Colonic mucosa (tissue), 4 donors: ENCODE measurements at places on chromosomes 2 and 18.

GRCh38 chr18:76401498-76401897 lies 93.5 kb downstream of the ZNF516 start:
- DNase-seq: no peak

GRCh38 chr2:45145073-45145899 lies 136.0 kb upstream of the SIX2 start:
- DNase-seq: no peak

- DNase-seq: no peak
Measured at GRCh38 chr18:62769216-62769615, 53.9 kb downstream of the PHLPP1 start.

- DNase-seq: no peak
Measured at GRCh38 chr18:30965237-30965636, 77.3 kb downstream of the DSC3 start.

GRCh38 chr2:201342923-201343322 lies 14.2 kb downstream of the FLACC1 start:
- DNase-seq: no peak

DNA sequence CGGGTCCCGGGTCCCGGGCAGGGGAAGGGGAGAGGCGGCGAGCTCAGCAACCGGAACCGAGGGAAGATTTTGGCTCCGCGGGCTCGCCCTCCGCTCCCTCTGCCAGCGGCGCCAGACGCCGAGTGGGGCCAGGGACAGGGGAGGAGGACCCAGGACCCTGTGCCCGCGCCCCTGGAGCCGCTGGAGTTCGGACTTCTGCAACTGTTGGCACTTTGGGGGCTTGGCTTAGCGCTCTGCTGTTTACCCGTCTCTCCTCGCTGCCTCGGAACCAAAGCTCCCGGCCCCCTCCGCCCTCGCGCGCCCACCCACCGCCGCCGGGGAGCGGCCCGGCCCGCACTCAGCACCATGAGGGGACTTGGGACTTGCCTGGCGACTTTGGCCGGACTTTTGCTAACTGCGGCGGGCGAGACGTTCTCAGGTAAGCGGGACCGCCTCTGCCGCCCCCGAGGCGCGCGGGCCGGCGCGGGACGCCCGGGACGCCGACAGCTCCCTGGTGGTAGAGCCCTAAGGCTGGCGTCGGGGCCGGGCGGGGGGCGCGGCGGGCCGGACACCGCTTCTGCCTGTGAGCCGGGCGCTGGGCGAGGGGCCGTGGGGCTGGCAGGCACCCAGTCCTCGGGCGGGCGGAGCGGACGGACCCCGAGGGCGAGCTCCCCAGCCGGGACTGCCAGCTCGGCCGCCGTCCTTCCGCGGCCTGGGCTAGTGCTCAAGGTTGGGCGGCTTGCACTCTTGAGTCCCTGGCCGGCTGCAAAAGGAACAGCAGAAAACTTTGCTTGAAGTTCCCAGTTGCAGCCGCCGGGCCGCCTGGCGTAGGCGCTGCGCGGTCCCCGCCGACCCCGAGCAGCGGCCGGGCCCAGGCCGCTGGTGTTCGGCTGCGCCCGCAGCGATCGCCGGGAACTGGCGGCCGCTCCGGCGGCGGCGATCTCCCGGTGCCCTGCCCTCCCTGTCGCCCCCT lies 634 bp downstream of the PTPRM start:
- peak; percentile 29 for DNase-seq

DNA sequence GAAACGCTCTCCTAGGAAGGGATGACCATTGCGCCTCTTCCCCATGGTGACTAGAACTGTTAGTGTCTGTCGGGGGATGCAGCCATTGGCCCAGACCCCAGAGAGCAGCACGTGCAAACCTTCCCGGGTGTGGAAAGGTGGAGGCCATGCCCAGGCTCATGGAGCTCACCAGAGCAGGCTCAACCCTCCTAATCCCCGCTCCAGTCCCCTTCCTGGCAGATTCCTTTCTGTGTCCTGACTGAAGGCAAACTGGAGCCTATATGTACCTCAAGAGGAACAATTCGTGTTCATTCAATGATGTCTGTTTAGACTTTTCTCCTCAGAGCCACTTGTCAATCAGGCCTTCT lies 94.4 kb downstream of the RHOB start:
- no peak for DNase-seq

- DNase-seq: no peak
Measured at GRCh38 chr2:148560496-148560895, 84.1 kb upstream of the EPC2 start.

DNA sequence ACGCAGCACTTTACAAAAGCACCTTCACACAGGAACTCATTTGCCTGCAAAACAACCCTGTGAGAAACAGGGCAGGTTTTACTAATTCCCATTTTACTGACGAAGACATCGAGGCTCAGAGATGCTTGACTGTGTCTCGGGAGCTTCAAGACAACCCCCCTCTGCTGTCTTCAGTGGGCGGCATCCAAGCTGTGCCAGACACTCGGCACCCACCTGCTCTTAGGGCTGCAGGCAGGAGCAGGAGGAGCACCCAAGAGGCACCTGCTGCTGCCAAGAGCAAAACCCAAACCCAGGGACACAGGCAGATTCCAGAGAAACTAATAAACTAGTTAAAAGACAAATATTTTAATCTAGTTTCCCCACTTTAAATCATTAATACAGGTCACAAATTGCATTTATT lies 67.9 kb downstream of the PPP4R1 start:
- DNase-seq: no peak
